ENCODE measurements at places on chromosomes 5 and 9.

DNA sequence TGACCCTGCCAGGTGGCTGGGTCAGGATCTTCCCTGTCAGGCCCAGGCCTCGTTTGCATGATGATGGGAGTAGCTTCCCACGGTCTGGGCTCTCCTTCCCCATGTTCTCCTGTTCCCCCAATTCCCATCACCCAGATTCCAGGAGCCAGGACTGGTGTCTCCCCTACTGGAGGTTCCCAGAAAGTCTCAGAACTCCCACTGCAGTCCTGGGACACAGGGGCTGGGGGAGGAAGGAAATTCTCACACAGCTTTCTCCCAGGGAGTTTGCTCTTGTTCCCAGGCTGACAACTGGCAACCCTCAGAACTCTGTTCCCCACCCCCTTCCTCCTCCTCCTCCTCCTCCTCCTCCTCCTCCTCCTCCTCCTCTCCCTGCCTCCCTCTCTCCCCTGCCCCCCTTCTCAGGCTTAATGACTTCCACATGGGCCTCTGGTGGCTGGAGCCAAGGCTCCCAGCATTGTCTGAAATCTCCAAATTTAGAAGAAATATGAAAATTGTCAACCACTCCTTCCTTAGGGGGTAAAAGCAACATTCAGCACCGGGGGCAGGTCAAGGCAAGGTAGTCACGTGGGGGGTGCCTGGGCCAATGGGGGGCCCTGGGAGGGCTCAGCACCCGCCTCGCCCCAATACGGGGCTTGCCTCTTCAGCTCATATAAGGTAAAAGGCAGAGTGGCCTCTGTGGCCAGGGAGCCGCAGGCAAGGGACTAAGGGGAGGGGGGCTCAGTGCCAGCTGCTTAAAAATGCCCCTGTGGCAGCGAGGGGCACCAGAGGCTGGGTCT lies 27.3 kb upstream of the IL17B start:
- DNase-seq: no peak

DNA sequence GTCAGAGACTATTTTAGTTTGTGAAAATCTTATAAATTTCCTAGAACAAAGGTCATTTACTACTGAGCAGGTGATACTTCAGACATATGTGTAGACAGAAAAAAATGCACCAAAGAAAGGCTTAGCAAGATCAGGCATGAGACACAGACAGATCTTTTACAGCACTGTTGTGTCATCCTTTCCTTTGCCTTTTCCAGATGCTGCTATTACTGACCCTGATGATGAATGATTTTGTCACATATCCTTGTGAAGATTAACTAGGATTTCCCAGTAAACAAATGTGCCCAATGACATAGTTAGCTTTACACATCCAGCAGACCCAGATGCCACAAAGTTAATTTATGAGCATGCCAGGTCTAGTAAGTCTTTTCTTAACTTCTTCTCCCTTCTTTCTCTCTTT lies 68.2 kb downstream of the DMRTA1 start:
- DNase-seq: no peak

- peak; percentile 97 for DNase-seq
Observed at GRCh38 chr5:119070828-119071560, at the start of gene DMXL1. Gene DMXL1 (plus strand): TSS chr5:119071087. CDS start chr5:119071570, 483 bp downstream.

GRCh38 chr9:77735494-77735893 lies 87.4 kb upstream of the GNA14 start:
- no peak for DNase-seq

DNA sequence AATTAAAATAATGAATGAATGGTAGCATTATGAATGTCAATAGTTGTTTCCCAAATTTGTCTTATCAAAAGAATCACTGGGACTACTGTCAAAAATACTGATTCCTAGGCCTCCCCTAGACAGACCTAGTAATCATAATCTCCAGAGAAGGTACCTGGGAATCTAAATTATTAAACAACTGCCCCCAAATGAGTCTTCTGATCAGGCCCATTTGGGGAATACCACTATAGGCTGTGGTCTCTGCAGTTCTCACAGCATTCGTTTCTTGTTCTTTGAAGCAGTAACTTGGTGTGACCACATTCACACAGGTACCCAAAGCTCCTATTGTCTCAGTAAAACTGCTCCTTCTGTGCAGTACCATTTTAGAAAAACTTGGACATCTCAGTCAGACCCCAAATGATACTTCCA lies 230.9 kb downstream of the PIK3R1 start:
- DNase-seq: no peak

- no peak for DNase-seq
Observed at GRCh38 chr9:113143432-113144227, 7.2 kb upstream of the SLC31A2 start.

- DNase-seq: no peak
Observed at GRCh38 chr9:127295005-127295404, 30.4 kb downstream of the GARNL3 start.

DNA sequence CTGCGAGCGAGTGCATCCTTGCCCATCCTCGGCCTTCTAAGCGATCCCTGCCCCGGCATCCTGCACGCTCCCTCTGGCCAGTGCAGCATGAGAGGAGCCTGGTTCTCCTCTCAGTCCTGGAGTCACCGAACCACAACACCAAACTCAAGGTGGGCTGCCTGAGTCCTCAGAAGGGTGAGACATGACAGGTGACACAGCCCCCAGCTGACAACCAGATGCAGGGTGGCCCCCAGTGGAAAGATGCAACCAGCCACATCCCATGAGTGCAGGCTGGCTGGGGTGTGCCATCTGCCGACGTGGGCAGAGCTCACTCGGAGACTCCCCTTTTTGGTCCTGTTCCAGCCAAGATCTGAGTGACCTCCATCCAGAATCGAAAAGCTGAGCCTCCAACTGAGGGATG lies 58.4 kb downstream of the COL23A1 start:
- DNase-seq: no peak

DNA sequence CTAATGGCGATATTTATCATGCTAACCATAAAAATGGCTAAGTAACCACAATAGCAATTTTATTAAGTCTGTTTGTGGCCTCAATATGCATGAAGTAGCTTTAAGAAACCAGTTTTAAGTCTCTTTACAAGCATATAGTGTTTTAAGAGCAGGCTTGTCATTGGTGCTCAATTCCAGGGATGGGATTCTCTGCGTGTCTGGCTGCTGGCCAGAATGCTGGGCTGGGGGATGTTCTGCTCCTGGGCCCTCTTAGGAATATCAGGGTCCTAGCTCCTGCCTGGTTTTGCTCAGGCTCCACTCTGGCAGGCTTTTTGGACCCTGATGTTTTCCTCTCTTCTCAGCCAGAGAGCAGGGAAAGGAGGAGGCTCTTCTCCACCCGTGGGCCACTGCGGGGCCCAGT lies 127.2 kb downstream of the PDE8B start:
- no peak for DNase-seq

GRCh38 chr9:82180711-82181110 lies 192.1 kb downstream of the SPATA31D1 start:
- DNase-seq: no peak

DNA sequence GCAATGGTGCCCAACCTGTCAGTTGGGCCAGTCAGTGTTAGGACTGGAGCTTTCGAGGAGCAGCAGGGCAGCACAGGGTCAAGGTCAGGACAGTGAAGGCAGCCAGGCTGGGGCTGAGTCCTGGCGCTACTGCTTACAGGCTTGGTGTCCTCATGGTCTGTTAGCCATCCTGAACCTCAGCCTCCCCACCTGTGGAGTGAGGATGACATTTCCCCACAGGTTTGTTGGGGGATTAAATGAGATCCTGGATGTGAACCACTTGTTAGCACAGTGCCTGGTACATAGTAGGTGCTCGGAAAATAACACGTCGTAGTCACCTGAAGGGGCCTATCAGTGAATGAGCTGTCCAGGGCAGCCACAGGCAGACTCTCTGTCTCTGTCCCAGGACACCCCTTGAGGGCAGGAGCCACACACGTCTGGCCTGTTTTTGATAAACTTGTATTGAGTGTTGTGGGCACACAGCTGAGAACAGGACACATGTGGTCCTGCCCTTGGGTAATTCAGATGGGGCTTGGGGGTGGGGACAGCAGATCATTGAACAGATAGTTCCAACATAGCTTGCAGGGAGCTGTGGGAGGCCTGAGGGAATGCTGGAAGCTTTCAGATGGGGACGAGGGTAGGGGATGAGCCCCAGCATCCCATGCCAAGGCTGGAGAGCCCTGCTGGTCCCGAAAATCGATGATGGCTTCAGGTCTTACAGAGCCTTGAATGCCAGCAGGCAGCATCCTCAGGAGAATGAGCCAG lies 69.3 kb downstream of the AMBP start:
- no peak for DNase-seq

- DNase-seq: no peak
Observed at GRCh38 chr9:97280755-97281330, 26.6 kb upstream of the CCDC180 start.

- DNase-seq: no peak
Observed at GRCh38 chr9:121781145-121781548, 129.7 kb downstream of the DAB2IP start.

GRCh38 chr9:15400281-15400941 lies 22.3 kb upstream of the SNAPC3 start:
- no peak for DNase-seq

GRCh38 chr5:74546796-74547195 lies 93.7 kb downstream of the ENC1 start:
- DNase-seq: no peak

DNA sequence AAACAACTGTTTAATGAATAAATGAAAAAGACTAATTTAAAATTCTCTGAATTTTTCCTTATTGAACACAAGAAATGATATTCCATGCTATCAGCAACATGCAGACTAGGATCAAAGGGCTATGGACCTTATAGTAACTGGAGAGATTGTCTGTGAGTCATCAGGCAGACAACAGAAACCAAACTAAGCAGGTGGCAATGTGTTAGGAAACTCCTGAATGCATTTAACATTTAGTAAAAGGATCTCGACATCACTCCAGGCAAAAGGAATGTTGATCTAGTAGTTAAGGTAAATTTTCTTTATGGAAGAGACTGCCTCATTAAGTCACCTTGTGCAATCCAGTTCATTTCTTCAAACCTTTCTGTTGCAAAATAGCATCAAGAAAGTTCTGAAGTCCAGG lies 58.4 kb downstream of the ARL15 start:
- DNase-seq: no peak

GRCh38 chr5:18113721-18114120 lies 479.5 kb downstream of the TAF11L14 start:
- DNase-seq: no peak

DNA sequence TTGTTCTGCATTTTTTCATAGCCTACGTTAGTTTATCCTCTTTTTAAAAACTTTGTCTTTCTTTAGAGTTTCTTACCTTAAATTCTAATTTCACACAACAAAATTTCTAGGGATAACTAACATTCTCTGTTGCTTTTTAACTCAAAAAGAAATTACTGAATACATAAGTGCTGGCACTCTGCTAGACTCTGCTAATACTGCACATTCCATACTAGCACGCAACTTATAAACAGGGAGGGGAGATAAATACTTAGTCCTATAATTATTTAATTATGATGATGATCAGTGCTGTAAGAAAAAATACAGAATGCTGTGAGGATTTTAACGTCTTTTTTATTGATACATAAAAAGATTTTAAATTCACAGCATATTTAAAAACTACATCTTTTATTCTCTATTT lies 25.1 kb downstream of the RNF145 start:
- no peak for DNase-seq

DNA sequence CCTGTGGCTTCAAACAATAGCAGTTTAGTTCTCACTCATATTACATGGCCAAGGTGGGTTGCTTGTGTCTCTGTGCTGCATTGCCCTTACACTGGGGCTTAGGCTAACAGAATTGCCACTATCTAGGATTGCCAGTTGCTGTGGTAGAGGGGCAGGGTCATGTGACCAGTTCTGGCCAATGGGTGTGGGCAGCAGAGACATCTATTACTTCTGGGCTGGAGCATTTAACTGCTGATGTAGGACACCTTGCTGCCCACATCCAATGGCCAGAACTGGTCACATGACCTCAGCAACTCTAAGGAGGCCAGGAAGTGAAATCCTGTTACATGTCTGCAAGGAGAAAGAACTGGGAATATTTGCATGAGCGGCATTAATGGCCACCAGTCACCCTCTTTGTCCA lies 199.3 kb downstream of the C9orf152 start:
- no peak for DNase-seq

- DNase-seq: no peak
Observed at GRCh38 chr5:134423376-134423775, 11.7 kb upstream of the CDKN2AIPNL start.

DNA sequence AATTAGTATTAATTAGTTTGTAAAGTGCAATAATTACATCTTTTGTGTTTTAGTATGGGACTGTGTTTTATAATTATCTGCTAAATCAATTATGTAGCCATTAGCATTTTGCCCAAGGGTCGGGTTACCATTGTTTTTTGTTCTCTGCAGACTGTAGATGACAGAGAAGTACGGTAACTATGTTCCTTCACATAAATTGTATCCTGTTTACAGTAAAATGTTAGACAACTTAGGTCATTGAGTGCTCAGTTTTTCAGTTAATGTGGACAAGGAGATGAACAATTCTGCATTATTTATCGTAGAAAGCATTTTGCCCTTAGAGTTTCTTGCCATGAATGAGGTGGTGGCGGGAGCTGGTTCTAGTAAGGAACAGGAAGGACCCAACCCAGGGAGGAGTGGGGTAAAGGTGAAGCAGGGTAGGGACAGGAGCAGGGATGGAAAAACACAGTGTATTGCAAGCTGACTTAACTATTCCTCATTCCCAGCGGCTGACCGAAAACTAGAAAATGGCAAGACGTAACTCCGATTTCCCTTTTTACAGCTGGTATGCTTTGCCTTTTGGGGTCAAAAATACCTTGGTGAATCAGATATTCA lies 243.7 kb upstream of the SLC24A2 start:
- no peak for DNase-seq

GRCh38 chr5:164345173-164345849 lies 839.9 kb downstream of the MAT2B start:
- no peak for DNase-seq

DNA sequence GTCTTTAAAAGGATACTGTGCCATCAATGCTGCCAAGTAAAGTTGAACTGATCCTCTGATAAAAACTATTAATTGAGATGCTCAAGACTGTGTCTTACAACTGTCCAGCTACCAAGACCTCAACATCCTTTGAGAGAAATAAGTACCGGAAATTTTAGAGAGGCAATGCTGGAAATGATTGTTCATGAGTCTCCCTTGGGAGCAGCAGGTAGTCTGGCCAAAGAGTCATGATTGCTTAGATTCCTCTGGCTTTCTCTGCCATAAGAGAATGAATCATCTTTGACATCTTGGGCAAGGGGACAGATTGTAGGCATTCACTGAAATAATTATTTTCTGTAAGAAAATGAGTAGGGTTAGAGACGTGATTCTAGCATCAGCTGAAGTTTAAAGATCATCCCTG lies 466.6 kb upstream of the DAB2 start:
- DNase-seq: no peak

Data from right renal pelvis (tissue), 4 donors.